ENCODE measurements at places on chromosomes 16 and 17. TPM values are rescaled to one million over a fixed set of nuclear protein-coding genes. Genes with fewer than 3 reads are reported as not detected.

Gene TBX6
- 1.6 TPM for total RNA-seq

GRCh38 chr17:7843536-7844291 lies 9.7 kb downstream of the KDM6B start:
- peak; percentile 81 for DNase-seq

Gene P2RX5
- 0.66 TPM for total RNA-seq

Gene KRTAP4-6
- total RNA-seq, result not detected

- no peak for DNase-seq
Observed at GRCh38 chr16:86854626-86855294, 276.4 kb downstream of the FOXL1 start.

Gene WFDC1
- not detected for total RNA-seq

DNA sequence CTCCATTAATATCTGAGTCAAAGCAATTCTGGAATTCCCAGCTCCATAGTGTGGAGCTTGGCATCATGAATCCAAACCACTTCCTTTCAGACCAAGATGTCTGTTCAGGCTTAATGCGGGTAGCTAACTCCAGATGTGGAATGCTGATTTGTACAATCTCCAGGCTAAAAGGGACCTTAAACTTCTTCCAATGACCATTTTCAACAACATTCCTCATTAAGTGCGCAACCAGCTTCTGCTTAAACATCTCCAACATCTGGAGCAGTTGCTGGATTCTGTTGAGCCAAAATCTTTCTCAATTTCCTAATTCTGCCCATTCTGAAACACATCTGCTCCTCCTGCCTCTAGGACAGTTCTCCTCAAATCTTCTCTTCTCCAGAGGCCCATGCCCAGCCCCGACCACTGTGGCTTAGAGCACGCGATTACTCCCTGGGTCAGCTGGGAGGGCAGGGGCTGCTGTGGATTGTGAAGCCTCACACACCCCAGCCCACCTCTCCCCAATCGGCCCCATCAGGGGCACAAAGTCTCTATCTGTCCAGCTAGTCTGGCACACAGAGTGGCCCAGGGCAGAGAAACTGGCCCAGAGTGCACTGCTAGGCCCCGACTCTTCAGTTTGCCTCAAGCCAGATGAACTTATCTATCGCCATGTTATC lies 36.2 kb downstream of the ASPA start:
- no peak for DNase-seq

GRCh38 chr17:29256735-29257466 lies 10.2 kb downstream of the CRYBA1 start:
- no peak for DNase-seq

DNA sequence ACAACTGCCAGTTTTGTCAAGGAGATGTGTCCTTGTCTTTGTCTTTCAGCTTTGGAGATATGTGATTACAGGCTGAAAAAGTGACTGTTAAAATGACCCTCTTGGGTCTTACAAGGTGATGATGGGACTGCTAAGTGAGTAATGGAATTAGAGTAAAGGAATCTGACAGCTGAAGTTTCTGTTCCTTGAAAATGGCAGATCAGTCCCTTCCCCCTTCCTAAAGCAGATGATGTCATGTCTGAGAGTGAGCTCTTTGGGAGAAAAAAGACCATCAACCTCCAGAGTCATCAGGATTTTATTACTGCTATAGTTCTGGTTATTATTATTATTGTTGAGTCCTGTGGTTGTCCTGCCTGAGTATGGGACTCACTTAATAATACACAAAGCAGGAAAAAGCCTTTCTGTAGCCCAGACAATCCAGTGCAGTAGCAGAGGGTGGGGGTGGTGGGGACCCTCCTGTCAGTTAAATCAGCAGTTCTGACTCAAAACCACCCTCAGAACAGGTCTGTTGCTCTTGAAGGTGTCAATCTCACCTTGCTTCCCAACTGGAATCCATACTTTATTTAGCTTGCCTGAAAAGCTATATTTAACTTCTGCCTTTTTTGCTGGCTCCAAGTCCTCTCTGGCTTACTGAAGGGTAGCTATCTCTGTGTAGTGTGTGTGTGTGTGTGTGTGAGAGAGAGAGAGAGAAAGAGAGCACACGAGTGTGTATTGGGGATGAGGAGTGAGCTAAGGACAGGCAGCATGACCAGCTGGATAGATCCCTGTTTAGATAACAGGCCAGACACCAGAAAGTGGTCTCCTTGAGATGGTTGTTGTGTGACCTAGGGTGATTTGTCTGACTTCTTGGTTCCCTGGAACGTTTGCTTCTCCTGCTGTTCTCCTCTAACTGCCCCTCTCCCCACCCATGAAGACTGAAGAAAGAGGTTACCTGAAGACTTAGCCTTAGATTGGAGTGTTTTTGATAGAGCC lies 4.9 kb downstream of the HROB start:
- no peak for DNase-seq

DNA sequence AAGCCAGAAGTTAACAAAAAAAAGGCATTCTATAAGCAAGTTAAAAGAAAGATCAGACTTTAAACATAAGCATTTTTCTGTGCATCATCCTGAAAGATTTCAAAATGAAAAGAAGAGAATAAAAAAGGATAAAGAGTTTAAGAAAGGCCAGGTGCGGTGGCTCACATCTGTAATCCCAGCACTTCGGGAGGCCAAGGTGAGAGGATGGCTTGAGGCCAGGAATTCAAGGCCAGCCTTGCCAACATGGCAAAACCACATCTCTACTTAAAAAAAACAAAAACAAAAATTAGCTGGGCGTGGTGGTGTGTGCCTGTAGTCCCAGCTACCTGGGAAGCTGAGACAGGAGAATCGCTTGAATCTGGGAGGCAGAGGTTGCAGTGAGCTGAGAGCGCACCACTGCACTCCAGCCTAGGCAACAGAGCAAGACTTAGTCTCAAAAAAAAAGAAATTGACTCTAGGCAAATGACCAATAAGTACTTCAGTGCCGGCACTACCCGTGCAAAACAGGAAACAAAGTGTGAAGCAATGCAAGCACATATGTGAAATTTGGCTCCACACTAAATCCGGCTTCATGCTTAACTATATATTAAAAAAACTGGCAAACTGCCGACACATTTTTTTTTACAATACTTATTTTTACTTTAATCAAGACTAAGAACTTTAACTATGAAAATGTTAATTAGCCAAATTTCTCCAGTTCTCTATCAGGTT lies 83.2 kb upstream of the C17orf78 start:
- no peak for DNase-seq

Gene CBLN1
- total RNA-seq, result not detected

GRCh38 chr16:80692270-80692669 lies 112.1 kb downstream of the CDYL2 start:
- DNase-seq, result no peak

DNA sequence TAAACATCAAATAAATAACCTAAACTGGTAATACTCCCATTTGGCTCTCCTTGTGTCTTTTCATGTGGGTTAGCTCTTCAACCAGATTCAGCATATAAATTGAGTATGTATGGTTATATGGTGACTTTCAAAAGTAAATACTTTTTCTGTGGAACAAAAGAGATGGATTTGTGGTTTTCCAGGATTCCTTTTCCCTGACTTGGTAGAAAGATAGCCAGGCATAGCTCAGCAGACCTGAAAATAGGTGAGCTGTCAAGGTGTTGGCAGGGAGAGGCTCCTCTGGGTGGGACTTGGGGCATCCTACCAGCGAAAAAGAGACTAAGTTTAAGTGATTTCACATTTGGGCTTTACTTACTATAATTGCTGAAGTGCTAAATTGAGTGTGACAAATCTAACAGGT lies 80.3 kb downstream of the FTO start:
- DNase-seq, result no peak
